ENCODE measurements at places on chromosomes 4 and X.

- no peak for DNase-seq
These were observed 14.8 kb downstream of the TBC1D1 start for GRCh38 chr4:37905533-37906169.

DNA sequence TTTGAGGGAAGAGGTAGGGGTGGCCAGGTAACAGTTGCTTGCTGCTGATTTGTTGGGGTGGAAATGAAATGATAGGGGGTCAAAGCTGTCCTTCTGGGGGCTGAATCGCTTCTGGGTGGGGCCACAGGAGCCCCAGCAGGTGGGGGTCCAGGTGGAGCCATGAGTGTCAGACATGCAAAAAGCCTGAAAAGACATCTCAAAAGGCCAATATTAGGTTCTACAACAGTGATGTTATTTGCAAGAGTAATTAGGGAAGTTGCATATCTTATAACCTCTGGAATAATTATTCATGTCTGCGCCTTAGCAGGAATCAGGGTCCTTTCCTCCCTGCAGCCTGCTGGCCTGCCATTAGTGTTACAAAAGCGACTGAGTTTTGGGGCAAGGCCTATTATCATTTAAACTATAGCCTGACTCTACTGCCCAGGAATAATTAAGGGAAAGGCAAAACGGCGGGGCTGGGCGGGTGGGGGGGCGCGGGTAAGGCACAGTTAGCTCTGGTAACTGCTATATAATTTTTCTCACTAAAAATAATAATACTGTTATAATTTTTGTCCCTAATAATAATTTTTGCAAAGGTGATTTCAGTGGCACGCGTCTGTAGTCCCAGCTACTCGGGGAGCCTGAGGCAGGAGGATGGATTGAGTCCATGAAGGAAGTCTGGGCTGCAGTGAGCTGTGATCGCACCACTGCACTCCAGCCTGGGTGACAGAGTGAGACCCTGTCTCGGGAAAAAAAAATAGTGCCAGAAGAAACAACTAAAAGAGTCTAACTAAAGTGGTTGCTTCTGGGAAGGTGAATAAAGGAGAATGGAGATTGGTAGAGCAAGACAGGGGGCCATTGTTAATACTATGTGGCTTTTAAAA, 145.7 kb downstream of the MAGEB17 start:
- no peak for DNase-seq

- DNase-seq: no peak
These were observed 25.5 kb upstream of the HGFAC start for GRCh38 chr4:3416270-3416669.

GRCh38 chrX:28349888-28350287, 237.4 kb upstream of the IL1RAPL1 start:
- no peak for DNase-seq

- DNase-seq: no peak
These were observed 158.0 kb downstream of the SH2D1A start for GRCh38 chrX:124504111-124504983.

- peak; percentile 72 for DNase-seq
These were observed at the start of gene PNPLA4 for GRCh38 chrX:7927259-7928167. Gene PNPLA4, minus strand, starts transcription at chrX:7927413. Its CDS starts 1,294 bp downstream, at chrX:7926119.

DNA sequence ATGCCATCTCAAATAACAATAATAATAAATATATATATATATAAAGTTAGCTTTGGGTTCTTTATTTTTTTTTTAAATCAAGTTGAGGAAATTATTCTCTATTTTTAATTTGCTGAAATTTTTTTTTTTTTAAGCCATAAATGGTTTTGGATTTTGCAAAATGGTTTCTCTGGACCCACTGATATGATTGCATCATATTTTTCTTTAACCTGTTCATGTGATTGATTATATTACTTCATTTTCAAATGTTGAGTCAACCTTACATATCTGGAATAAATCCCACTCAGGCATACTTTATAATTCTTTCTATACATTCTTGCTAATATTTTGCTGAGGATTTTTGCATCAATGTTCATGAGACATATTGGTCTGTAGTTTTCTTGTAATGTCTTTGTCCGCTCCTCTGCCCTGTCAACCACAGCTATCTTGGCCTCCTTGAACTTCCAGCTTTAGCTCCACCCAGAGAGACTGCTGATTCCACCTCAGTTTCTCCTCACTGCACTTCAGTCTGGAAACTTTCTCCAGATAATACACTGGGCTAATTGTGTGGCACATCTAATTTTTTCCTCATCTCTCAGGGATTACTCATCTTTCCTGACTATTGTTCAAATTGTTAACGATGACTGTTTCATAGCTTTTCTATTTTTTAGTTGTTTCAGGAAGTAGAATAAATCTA, 160.9 kb upstream of the GIMD1 start:
- peak; percentile 35 for DNase-seq

DNA sequence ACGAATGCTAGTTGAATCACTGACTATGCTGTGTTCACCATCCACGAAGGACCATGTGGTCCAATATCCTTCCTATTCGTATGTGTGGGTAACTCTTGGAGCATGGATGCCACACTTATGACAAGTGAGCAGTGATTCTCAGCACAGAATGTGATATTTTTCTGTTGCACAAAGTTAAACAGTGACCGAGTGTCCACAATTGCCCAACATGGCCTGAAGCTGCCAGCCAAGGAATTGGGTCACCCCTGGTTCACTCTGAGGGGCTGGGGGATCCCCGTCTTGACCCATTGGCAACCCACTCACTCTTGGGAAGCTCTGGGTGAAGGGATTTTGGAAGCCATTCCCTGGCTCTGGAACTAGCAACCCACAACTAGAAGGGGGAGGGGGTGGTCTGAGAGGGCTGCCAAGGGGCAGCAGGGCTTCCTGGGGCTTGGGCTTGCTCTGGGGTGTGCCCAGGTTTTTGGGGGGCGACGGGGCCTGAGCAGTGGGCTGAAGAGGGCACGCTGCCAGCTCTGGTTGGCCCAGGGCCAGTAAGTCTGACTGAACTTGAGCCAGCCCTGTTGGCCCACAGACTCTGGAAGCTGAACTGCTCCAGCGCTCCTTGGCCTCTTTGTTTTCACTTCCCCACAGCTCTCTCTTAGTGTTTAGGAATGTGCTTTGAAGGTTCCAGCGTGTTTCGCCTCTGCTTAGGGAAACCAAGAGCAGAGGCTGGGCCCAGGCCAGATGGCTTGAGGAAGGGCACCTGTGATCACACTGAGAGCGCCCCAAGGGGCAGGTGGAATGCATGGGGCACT, 43.1 kb upstream of the BCOR start:
- DNase-seq: no peak

GRCh38 chr4:51885363-51885762, 42.4 kb downstream of the DCUN1D4 start:
- DNase-seq: peak; percentile 13

- DNase-seq: no peak
These were observed 64.7 kb downstream of the SLC7A11 start for GRCh38 chr4:138177278-138177968.

DNA sequence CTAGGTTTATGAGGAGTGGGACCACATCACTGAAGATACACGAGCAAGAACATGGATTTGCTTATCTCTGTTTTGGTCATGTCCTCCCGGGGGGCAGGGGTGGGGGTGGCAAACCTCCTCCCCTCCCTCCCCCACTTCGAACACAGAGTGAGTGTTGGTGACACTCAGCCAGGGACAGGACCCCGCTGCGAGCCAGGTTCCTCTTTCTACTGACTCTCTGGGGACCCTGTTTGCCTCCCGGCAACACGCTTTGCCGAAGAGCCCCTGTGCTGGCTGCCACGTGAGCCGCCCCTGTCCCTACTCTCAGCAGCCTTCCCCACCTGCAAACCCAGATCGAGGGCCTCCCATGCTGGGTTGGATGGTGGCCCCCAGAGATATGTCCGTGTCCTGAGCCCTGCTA, 34.7 kb downstream of the P2RY8 start:
- DNase-seq: no peak

GRCh38 chr4:108431986-108432385, 188.4 kb upstream of the RPL34 start:
- DNase-seq: no peak

DNA sequence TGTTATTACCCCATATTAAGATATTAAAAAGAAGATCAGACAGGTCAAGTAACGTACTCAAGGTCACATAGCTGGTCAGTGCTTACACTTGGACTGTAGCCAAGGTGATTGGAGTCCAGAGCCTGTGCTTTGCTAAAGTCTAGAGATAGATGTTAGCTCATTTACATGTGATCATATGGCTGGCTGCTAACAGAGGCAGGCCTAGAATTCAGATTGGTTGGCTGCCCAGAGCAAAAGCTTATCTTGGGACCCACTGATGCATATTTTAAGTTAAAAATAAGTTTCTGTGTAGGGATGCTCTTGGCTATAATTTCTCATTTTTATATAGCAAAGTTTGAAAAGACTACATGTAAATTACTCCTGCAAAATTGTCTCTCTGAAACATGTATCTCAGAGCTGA, 18.1 kb upstream of the EXOC1L start:
- no peak for DNase-seq

DNA sequence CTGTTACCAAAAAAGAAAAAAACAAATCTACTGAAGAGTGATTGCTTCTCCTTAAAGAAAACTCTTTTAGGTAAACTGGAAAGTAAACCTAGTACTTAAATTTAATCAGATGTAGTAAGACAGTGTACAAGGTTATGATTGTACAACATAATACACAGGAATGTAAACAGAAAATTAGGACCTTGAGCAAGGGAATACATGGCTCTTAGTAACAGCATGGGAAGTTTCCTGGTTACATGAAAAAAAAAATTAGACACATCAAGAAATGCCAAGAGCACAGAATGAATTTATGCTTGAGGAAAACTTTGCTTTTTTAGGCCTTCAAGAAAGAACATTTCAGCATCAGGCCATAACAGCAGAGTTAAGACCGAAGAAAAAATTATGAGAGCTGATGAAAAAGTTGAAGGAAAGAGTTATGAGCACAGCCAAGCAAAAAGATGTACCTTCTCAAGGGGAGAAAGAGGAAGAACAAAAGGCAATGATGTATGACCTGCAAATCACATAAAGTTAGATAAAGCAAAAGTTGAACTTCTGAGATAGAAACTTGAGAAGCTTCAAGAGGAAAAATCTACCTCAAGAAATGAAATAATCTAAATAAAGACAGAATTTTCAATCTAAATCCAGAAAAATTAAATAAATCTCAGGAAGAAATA, 311.6 kb downstream of the GALNTL6 start:
- no peak for DNase-seq

DNA sequence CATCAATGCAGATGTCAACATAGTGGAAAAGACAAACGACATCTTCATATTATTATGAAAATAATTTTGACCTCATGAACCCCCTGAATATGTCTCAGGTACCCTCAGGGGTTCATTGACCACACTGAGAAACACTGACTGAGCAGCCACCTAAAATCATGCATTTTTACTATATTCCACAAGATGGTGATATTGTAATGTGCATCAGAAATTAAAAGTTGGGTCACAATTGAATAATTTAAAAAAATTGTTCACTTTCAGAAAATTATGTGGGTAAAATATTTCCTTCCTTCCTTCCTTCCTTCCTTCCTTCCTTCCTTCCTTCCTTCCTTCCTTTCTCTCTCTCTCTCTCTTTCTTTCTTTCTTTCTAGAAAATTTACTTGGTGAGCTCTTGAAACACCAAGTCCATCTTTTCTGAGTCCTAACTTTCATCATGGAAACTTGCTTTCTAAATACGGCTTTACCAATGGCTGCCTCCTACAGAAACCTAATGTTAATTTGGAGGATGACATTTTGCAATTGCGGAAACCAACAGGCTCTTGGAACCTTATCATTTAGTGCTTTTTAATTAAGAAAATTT, 103.6 kb downstream of the RTL3 start:
- no peak for DNase-seq

DNA sequence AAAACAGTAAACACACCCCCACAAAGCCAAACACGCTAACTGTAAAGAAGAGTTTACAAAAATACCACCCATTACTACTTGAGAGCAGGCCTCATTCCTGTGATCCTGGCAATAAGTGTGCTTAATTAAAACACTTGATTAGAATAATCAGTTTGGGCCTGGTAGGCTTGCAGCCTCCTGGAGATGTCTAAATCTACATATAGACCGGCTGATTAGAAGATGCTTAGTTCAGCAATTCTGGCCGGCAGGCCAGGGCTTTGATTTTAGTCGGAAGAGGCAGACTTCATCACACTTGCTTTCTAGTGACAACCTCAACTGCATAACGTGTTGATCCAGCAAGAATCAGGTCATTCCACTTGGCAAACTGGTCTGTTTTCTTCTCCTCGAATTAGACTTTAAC, 114.0 kb downstream of the DCTD start:
- no peak for DNase-seq

DNA sequence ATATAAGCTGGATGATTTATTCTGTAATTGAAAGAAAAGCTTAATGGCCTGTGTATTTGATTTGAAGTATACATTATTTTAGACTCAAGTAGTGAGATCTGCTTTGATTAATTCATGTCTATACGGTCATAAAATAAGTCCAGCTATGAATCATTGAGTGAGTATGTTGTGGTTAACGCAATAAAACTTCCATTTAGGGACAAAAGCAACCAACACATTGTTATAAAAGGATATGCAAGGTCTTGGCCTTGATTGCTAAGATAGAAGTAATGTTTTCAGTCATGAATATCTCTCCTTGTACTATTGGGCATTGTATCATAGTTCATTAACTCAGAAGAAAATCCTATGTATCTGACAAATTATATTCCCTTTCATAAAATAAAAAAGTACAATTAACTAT, 162.1 kb downstream of the EPHA5 start:
- no peak for DNase-seq

GRCh38 chr4:121243485-121243884, 79.4 kb upstream of the TNIP3 start:
- no peak for DNase-seq

DNA sequence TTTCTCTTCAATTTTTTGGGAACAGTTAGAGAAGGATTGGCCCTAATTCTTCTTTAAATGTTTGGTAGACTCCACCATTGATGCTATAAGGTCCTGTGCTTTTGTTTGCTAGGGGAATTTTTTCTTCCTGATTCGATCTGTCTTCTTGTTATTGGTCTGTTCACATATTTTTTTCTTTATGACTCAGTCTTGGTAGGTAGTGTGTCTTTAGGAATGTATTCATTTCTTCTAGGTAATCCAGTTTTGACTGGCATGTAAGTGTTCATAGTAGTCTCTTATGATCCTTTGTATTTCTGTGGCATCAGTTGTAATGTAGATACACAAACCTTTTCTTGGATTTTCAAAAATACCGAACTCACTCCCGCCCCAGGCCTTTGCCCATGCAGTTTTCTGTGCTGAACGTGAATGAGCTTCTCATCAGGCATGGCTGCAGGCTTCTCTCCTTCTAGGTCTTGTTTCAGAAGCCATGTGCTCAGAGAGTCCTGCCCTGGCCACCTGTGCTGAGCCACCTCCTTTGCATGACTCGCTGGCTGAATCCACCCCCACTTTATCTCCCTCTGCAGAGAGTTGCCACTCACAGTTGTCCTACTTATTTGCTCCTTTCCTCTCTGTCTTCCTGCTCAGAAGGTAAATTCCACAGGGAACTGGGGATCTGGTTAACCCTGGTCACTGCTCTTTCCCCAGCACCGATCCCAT, 67.0 kb downstream of the STK32B start:
- DNase-seq: no peak

- DNase-seq: peak; percentile 8
These were observed 153.5 kb upstream of the FAM241A start for GRCh38 chr4:111991797-111992196.

All from HCT116 (cell line).